ENCODE measurements at places on chromosomes 1 and 21.

- DNase-seq = no peak
Observed at GRCh38 chr1:72498371-72498770, 216.0 kb upstream of the NEGR1 start.

DNA sequence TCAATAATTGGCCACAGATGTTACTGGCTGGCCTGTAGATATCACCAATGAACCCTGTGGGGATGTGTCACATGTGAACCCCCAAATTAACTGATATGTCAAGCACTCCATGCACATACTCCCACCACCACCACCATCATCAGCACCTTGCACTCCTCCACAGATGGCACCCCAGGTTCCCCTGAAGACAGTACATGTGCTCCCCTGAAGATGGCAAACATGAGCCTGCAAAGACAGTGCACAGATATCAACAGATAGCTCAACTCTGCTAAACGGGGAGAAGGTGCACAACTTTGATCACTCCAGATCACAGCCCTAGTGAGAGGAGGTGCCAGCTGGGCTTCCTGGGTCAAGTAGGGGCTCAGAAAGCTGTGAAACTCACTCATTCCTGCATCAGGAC lies 74.4 kb downstream of the CLCA4 start:
- no peak for DNase-seq

DNA sequence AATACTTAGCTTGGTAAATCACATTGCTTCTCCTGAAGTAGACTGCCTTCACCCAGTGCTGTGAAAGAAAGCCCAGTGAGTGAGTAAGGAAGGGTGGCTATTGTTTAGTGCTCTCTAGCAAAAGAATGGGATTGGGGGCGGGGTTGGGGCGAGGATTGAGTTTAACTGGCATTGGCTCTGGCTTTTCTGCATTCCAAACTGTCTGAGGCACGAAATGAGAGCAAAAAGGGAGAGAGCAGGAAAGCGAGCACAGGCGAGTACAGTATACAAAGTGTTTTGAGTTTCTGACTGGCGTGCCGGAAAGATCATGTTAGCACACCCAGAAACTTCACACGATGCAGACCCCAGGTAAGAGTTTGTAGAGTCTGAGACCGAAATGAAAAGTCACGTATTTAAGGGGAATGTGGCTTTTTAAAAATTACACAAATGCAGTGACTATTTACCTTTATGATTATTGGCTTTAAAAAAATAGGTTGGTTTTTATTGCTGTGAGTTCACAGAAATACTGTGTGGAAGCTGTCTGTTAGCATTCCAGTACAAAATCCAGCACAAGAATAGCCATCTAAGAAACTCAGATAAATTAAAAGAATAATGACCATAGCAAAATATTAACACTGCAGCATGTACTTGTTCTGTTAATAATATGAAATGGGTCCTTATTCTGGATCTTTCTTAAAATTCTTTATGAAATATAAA lies 155.4 kb downstream of the CLEC20A start:
- no peak for DNase-seq

DNA sequence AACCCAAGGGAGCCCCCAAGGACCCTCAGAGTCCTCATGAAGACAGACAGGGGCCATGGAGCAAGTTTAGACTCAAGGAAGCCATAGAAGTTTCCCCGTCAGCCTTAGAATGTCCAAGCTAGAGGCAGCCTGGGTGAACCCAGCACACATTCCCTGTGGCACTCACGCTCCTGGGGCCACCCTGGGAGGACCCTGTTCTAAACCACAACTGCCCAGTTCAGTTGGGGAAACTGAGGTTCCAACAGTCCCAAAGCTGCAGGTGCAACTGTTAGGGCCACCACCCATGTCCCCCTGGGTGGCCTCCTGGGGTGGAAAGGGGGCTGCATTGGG lies 9.3 kb downstream of the WNT3A start:
- DNase-seq = no peak

- peak; percentile 94 for DNase-seq
Observed at GRCh38 chr1:108692724-108693655, 880 bp downstream of the PRPF38B start.

GRCh38 chr1:207823880-207824566 lies 72.2 kb downstream of the CD46 start:
- peak; percentile 91 for DNase-seq

DNA sequence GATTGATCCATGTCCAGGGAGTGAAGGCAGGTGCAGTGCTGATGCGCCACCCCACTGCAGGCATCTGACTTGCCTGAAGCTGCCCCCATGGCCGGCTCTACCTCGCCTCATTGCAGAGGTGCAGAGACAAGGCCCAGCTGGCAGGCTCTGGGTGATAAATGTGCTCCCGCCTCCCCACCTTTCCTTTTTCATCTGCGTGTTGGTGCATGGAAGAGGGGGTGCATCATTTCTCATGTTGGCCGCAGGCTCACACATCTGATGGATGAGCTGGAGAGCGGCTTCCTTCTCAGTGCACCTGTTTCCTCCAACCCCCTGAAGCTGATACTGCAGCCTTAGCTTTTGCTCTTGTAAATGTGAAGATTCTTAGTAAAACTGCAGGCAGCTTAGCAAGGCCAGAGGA lies 306.0 kb upstream of the KAZN start:
- DNase-seq = no peak

GRCh38 chr1:11499601-11500331 lies 20.8 kb downstream of the DISP3 start:
- no peak for DNase-seq

DNA sequence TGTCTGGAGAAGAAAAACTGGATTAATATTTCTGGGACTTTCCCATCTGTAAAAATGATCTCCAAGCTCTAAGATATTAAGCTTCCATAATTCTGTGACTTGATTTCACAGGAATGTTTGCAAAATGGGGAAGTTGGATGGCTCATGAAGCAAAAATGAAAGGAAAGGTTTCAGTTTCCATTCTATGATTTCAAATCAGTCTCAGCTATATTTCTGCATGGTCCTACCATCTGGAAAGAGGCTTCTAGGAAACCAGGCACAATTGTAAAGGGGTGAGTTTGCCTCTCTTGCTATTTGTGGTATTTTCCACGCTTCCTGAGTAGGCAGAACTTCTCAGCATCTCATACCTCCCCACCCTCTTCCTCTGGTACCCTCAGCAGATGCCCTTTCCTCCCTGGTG lies 22.4 kb upstream of the ACTN2 start:
- DNase-seq = no peak

- DNase-seq = no peak
Observed at GRCh38 chr1:116682641-116683221, 15.2 kb upstream of the IGSF3 start.

All from activated CD4-positive, alpha-beta T cell treated with anti-CD3 and anti-CD28 coated beads, Interleukin-2, amount 10 ng/mL, durations not matched to agents 24 days and 14 days (primary cell).